ENCODE measurements at places on chromosomes 6 and 20.

DNA sequence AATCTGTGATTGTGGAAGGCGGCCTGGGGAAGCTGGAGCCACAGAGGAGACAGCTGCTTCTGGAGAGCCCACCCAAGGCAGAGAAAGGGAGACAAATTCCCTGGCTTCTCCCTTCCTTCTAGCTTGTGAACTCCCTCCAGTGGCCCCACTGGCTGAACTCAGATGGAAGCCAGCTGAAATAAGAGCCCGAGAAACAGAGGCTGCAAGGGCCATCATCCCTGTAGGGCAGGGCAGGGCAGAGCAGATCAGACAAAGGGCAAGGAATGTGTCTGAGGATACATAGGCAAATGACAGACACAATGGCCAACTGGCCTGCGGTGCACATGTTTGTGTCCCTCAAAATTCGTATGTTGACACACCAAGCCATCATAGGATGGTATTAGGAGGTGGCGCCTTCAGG is 25.3 kb downstream of the MDFI start:
- DNase-seq: no peak

GRCh38 chr6:8110117-8110721 is 7.9 kb upstream of the EEF1E1 start:
- DNase-seq: no peak

GRCh38 chr6:75855052-75855451 is 106.0 kb downstream of the MYO6 start:
- peak; percentile 24 for DNase-seq

DNA sequence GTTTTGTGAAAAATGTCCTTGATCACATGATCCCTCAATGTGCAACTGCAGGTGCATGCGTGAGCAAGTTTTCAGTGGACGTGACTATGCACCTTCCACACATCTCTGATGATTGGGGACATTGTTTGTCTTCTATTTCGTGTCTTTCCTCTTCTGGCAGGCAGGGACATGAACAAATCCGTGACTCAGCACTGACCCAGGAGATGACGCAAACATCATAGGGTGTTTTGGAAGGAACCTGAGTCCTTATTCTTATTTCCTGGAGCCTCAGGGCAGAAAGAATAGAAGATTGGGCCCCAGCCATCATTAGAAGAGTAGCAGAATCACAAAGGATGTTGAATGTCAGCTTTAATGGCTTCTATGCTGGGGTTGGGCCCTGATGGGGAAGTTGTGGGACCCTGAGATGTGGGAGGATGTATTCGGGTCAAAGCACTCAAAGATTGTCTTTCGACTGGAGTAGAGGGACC is 11.9 kb upstream of the SIRPD start:
- no peak for DNase-seq

DNA sequence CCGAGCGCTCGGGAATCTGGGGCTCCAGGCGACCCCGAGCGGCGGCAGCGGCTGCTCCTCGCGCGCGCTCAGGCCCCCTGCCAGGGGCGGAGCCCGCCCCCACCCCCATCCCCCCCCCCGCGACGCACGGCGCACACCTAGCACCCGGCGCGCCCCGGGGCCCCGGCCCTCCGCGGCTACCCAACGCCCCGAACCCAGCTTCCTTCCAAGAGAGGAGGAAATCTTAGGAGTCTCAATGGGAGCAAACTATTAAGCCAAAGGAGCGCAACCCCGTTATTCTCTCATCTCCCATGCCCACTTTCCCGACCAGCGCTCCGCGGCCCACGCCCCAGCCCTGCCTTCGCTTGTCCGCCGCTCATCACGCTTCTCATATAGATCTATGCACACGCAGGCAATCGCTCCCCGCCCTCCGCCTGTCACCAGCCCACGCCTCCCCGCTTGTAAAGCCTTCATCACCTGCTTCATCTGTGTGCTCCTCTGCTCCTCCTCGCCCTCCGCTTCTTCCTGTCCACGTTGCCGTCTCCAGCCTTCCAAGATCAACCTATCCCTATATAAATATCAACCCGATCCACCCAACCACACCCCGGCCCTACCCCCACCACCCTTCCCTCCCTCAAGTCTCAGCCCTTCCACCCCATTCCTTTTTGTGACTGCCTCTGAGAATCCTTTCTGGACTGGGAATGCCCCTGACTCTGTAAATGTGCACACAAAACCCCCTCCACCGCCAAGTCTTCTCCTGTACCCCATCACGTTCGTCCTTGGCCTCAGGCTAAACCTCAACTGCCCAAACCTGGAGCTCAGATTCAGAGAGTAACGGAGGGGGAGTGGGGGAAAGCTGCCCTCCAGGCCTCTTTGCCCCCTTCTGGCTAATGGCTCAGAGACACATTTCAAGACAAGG is at the start of gene DLK2:
DLK2 (minus strand) TSS at position 18 of the 898 bp plus-strand sequence. CDS start 723 bp downstream, outside the sequence.
- DNase-seq: peak; percentile 40

- peak; percentile 76 for DNase-seq
These were observed 1.1 kb downstream of the CITED2 start for GRCh38 chr6:139373154-139373927.

Data from CD4-positive, alpha-beta T cell treated with Interleukin-15 for 4 hours (primary cell).